Upper lobe of right lung (tissue), 1 donor: ENCODE measurements at places on chromosomes 16 and 17.

- no peak overlapping the region for H3K4me3 ChIP-seq
- peak; percentile 67 for DNase-seq
- no peaks in the 10 kb centered on the region for H3K36me3 ChIP-seq
- no peaks in the 10 kb centered on the region for H3K4me1 ChIP-seq
- no peaks in the 10 kb centered on the region for H3K27me3 ChIP-seq
These were observed 9.1 kb downstream of the SLC22A31 start for GRCh38 chr16:89191033-89191900.

GRCh38 chr16:7420079-7420478, 87.4 kb downstream of the RBFOX1 start:
- no peaks in the 10 kb centered on the region for H3K4me1 ChIP-seq
- H3K36me3 ChIP-seq, result no peaks in the 10 kb centered on the region
- DNase-seq, result no peak
- H3K27me3 ChIP-seq, result no peaks in the 10 kb centered on the region
- H3K4me3 ChIP-seq, result no peak overlapping the region

- H3K4me3 ChIP-seq, result no peak overlapping the region
- H3K36me3 ChIP-seq, result no peaks in the 10 kb centered on the region
- DNase-seq, result no peak
- no peaks in the 10 kb centered on the region for H3K27me3 ChIP-seq
- no peak overlapping the region for H3K27ac ChIP-seq
These were observed 316.3 kb downstream of the CBLN1 start for GRCh38 chr16:48965386-48965785.

- H3K27me3 ChIP-seq, result no peaks in the 10 kb centered on the region
- H3K27ac ChIP-seq, result no peak overlapping the region
- H3K36me3 ChIP-seq, result no peaks in the 10 kb centered on the region
- H3K4me3 ChIP-seq, result no peak overlapping the region
- no peaks in the 10 kb centered on the region for H3K4me1 ChIP-seq
These were observed 161.5 kb downstream of the C16orf78 start for GRCh38 chr16:49534901-49535610.

- no peaks in the 10 kb centered on the region for H3K36me3 ChIP-seq
- DNase-seq, result no peak
- H3K4me3 ChIP-seq, result no peak overlapping the region
- no peaks in the 10 kb centered on the region for H3K27me3 ChIP-seq
These were observed 55.2 kb upstream of the ELAC2 start for GRCh38 chr17:13073018-13073417.

GRCh38 chr16:48050871-48051270, 104.9 kb downstream of the ABCC12 start:
- H3K27ac ChIP-seq, result no peak overlapping the region
- no peak for DNase-seq
- H3K27me3 ChIP-seq, result no peaks in the 10 kb centered on the region

GRCh38 chr17:8898636-8899035, 31.2 kb upstream of the PIK3R6 start:
- H3K27ac ChIP-seq, result no peak overlapping the region
- no peak for DNase-seq
- no peaks in the 10 kb centered on the region for H3K36me3 ChIP-seq
